T1000 (cell line): ENCODE measurements at places on chromosomes 2 and 18.

DNA sequence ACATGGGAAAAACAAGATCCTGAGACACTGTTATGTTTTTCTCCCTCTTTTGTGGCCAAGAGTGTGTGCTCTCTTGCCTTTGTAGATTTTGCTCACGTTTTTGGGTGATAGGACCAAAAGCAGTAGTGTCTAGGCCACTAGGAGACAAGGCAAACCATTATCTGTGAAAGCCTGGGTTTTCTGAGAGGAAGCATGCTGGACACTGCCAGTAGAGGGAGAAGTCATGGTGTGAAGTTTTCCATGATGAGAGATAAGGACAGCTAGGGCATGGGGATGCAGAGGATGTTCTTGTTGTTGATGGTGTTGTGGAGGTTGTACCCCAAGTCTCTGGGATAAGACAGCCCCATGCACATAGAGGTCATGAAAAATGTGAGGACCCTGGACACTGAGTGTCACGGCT is 285.3 kb downstream of the SOX11 start:
- no peak for DNase-seq

- DNase-seq: no peak
These were observed at the start of gene ARHGAP25 for GRCh38 chr2:68734688-68735525. Gene ARHGAP25 (plus strand): TSS chr2:68734811. CDS start chr2:68735200, 389 bp downstream.

DNA sequence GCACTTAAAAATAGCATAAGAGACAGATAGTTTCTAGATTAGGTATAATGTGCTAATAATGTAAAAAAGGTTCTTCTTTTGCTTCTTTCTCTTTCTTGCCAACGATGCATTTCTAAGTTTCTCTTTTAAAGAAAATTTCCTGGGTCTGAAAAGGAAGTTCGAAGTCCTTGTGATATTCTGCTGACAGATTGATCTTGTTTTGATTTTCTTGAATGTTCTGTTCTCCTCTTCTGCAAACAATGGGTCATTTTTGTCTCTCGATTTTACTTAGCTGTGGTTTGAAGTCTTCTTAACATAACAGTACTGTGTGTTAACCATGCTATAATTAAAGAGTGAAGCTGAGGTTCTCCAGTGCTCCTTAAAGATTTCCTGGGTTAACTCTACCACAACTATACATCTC is 61.1 kb upstream of the ACYP2 start:
- DNase-seq: no peak

GRCh38 chr2:207768866-207769596 is 675 bp downstream of the FZD5 start:
- DNase-seq: no peak

DNA sequence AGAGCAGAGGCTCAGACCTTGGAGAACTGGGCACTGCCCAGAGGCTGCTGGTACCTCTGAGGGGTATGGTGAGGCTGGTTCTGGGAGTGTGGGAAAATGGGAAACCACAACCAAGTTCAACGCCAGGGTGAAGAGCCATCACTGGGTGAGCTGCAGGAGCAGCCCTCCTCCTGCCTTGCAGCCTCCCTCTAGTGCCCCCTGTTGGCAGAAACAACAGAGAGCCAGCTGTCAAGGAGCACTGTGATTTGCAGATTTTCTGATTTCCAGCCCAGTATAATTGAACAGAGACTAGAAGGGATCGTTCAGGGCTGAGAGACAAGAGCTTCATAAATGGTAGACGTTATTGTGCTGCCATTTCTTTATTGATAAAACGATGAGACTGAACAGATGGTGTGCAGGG is 50.5 kb downstream of the MAPK4 start:
- no peak for DNase-seq

DNA sequence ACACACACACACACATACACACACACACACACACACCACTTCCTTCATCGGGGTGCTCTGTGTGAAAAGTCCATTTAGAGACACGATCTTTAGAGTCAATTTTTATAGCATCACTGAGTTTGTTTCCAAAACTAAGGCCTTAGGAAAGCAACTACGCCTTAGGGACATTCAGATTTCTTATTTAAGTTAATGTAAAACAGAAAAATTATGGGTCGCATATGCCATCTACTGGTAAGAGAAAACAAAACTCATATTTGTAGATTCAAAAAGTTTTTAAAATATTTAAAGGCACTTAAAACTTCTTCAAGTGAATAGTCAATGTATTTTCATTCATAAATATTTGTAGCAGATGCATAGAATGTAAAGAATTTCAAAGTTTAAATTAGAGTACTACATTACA is 166.2 kb downstream of the ATAD2B start:
- no peak for DNase-seq

- no peak for DNase-seq
These were observed 148.5 kb downstream of the FMNL2 start for GRCh38 chr2:152483276-152484063.

DNA sequence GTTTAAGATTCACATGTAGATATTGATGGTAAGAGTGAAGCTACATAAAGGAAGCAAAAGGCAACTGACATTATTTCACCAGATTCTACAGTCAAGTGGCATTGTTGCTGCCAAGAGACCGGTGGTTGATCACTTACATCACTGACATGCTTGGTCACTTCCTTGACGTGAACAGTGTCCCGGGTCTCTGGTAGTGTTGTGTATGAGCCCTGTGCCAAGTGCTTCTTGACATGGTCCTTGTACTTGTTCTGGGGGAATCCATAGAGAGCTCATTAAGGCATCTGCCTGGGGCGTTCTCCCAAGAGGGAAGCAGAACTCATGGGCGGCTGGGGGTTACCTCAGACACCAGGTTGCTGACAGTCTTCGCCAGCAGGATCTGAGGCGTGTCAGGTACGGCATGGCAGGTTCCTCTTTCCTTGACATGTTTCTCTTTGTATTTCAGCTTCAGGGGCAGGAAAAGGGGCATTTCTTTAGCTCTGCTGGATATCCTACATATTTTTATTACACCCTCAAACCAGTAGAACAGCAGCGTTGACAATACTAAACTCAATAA is 116.2 kb downstream of the RIF1 start:
- no peak for DNase-seq

DNA sequence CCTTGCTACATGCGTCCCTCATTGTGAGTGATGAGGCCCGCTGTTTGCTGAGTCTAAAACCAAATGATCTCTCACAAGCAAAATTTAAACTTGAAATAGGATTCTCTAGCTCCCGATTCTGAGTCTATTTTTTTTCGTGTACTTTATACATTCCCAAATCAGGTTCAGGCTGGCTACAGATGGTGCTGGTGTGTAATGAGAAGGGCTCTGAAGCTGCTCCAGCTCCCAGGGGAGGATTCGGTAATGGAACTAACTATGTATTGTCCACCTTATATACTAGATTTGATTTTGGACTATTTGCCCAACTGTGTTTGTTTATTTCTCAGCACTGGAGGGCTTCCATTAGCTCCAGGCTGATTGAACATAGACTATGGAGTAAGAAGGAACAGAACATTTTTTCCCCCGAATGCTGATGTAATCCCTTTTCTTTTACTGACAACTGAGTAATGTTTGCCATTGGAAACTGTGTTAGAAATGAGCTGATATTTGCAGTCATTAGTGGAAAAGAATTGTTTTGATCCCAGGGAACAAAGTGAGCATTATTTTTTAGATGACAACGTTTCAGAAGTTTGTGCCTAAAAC is 274.0 kb upstream of the FIGN start:
- no peak for DNase-seq

DNA sequence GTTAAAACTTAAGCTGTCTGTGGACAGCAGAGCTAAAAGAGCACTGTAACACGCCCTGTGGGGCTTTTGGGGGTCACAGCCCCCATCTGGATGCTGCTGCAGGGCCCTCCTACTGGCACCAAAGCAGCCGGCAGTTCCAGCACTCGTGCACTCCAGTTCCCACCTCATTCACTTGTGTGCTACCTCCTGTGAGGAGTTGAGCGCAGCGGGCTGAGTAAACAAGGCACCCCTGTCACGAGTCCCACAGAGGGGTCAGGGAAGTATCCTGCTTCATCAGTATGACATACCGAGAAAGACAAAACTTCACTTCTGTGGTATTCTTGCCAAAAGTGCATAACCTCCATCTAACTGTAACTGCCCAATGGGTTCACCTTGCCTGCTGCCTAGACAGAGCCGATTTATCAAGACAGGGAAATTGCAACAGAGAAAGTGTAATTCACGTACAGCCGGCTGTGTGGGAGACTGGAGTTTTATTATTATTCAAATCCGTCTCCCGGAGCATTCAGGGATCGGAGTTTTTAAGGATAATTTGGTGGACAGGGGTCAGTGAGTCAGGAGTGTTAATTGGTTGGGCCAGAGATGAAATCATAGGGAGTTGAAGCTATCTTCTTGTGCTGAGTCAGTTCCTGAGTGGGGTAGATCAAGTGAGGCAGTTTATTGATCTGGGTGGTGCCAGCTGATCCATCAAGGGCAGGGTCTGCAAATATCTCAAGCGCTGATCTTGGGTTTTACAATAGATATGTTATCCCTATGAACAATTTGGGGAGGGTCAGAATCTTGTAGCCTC is 41.6 kb downstream of the TMEM17 start:
- no peak for DNase-seq

DNA sequence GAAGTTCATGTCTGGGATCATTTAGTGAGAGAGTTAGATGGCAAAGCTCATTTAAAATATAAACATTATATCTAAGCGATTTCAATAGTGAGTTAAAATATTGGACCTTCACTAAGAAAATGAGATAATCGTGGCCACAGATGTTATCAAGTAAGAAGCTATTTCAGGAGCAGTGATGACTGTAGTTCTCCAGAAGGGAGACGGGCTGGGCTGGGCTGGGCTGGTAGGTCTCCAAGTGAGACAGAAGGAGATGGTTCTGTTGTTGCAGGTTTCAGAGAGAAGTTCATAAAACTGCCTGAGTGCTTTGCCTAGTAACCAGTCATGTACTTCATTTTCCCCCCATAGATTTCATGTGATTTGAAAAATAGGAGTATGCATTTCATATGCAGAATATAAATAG is 130.1 kb upstream of the DAPL1 start:
- DNase-seq: no peak

DNA sequence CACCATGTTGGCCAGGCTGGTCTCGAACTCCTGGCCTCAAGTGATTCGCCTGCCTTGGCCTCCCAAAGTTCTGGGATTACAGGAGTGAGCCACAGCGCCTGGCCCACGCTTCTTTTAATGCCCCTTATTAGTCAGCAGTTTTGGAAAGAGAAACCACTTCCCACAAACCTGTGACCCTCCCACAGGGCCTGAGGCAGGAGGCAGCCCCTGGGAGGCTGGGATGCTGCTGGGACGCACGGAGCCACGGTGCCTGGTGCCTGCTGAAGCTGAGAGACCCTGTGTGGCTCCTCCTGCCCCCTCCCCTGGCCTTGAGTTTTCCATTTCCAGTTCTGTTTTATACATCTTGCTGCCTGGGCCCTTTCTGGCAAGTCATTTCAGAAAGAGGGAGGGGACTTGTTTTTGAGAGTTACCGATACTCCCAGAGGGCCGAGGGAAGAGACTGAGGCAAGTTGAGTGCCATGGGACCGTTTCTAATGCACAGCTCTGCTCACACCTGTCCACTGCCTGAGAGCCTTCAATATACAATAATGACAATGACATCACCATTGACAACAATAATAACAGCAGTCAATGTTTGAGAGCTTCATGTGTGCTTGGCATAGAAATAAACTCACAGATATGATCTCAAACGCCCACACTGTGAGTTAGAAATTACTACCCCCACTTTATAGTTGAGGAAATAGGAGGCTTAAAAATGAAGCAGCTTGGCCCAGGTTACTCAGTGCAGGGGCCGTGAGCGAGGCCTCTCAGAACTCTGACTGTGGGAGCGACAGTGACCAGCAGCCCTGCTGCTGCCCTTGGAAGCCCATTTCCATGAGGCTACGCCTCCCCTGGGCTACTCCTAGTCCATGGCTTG is 78.1 kb upstream of the YWHAQ start:
- DNase-seq: no peak

DNA sequence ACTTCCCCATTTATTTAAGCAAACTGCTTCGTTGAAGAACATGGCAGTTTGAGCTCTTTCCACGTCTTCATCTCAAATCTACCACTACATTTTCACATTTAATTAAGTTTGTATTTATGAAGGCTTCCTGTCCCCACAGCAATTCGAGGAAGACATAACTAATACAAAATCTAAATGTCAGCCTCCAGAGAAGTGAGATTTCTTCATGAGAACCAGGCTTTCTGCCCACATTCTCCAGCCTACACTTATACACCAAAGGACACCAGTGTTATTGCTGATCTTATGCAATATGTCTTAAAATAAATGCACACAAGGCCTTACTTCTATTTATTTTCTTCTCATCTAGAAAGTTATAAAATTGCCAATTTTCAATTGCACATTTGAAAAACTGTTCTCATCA is 1209.3 kb upstream of the FAM98A start:
- no peak for DNase-seq

GRCh38 chr2:41621563-41621962 is 426.3 kb upstream of the PKDCC start:
- DNase-seq: no peak

GRCh38 chr2:71896385-71897136 is 251.1 kb downstream of the CYP26B1 start:
- no peak for DNase-seq

- no peak for DNase-seq
These were observed 118.1 kb upstream of the SIX2 start for GRCh38 chr2:45127321-45127720.

DNA sequence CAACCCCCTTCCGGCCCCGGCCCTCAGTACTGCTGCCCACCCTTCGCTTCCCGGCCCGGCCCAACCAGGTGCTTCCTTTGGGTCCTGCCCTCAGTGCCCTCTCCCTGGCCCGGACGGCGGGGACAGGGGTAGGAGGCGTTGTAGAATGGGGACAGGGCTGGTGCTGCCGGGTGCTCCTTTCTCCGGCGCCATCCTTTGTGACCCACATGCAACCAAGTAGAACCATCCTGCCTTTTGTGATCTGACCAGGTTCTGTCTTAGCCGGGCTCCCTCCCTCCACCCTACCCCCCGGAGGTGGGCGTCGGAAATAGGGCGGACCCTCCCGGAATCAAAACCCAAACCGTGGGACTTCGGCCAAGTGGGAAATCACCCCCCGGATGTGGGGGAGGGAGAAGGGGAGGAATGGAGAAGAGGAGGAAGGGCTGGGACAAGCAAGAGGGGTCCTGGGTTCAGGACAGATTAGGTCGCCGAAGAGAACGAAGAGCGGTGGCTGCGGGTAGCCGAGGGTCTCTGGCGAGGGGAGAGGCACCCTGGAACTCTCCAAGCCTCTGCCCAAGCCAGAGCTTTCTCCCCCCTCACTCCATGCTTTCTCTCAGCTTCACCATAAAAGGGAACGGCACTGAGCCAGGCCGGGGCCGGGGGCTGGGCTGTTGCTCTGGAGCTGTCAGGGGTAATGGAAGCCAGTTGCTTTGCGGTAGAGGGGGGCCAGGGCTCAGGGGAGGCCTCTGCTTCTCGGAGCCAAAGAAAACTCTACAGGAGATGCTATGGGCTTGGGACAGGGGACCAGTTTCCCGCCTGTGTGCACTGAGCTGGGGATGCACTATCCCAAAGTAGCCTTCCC is 756 bp upstream of the OST4 start:
- no peak for DNase-seq

GRCh38 chr2:9560628-9561027 is 5.0 kb upstream of the ADAM17 start:
- no peak for DNase-seq

- DNase-seq: no peak
These were observed 191.3 kb upstream of the KCNJ3 start for GRCh38 chr2:154507186-154507585.
